Stimulated activated CD4-positive, alpha-beta T cell treated with anti-CD3 and anti-CD28 coated beads, TNF-alpha, amount 100 ng/mL, for 4 hours (primary cell): ENCODE measurements at places on chromosomes 6 and 20.

DNA sequence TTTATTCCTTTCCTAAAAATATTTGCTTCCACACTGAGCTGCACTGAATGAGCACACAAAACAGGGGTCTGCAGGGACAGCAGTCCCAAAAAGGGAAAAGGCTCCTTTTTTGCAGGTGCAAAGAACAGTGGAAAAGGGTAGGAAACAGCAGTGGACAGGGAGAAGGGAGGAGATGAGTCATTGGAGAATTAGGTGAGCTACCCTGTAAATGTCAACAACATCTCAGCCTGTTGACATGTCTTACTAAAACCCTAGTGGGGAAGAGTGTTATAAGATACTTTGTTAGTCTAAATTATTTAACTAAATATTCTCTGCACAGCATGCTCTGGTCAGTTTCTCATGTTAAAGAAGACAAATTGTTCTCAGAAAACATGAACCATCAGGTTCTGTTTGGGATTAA, 151.5 kb upstream of the FBXL4 start:
- no peak for DNase-seq

DNA sequence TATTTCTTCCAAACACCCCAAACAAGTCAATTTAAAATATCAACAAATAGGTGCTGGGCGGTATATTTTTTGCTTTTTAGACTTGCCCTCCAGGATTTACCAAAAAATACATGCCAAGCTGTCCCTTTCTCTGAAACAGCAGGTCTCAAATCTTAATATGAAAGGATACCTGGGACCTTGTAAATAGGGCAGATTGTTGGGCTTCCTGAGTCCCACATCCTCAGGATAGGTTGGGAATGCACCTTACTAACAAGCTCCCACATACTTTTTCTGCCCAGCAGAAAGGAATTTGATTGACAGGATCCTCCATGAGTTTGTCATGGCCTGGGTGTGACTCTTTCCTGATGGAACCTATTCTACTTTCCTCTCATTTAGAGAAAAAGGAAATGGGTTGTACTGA, 4.9 kb upstream of the SLC24A3 start:
- no peak for DNase-seq

GRCh38 chr20:23116311-23117089, 30.4 kb upstream of the CD93 start:
- no peak for DNase-seq

- DNase-seq, result no peak
These were observed 11.9 kb upstream of the TMEM170B start for GRCh38 chr6:11525468-11526155.

DNA sequence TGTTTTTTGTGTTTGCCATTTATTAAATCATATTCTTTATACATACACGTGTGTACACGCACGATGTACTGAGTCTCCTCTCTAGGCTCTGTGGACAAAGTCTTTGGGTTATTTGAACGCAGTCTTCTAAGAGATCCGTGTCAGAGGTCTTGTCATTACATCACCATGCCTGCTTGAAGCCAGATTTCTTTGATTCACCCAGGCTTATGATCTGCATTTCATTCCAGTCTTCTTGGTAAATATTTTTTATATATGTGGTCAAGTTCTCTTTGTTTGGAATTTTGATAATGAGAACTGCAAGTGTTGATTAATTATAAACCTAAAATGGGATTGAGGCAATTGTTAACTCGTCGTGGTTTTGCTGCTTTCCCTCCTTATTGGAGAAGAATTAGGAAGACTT, 34.6 kb downstream of the KCNS1 start:
- DNase-seq, result no peak

GRCh38 chr6:169959136-169960002, 207.9 kb downstream of the ERMARD start:
- DNase-seq, result no peak

- DNase-seq, result no peak
These were observed 66.6 kb upstream of the CCN6 start for GRCh38 chr6:111987295-111987694.

DNA sequence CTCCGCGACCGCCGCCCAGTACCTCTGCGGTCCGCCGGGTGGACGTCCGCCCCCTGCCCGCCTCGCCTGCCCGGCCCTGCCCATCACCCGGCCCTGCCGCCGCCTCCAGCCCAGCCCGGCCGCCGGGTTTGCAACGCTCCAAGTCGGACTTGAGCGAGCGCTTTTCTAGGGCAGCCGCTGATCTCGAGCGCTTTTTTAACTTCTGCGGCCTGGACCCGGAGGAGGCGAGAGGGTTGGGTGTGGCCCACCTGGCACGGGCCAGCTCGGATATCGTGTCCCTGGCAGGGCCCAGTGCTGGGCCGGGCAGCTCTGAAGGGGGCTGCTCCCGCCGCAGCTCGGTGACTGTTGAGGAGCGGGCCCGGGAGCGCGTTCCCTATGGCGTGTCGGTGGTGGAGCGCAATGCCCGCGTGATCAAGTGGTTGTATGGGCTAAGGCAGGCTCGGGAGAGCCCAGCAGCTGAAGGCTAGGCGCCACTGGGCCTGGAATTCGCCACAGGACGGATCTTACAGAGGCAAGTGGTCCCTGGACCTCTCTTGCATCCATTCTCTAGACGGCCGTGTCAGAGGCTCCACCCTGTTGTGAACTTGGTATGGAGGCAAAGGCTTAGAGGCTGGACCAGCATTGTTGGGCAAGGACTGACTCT, 11.8 kb downstream of the FAM110A start:
- DNase-seq, result no peak

- no peak for DNase-seq
These were observed 18.1 kb upstream of the SIRPA start for GRCh38 chr20:1876975-1877608.

- DNase-seq, result no peak
These were observed 114.3 kb upstream of the ZFP64 start for GRCh38 chr20:52305858-52306257.

GRCh38 chr6:87671555-87672029, 30.4 kb downstream of the AKIRIN2 start:
- DNase-seq, result no peak

DNA sequence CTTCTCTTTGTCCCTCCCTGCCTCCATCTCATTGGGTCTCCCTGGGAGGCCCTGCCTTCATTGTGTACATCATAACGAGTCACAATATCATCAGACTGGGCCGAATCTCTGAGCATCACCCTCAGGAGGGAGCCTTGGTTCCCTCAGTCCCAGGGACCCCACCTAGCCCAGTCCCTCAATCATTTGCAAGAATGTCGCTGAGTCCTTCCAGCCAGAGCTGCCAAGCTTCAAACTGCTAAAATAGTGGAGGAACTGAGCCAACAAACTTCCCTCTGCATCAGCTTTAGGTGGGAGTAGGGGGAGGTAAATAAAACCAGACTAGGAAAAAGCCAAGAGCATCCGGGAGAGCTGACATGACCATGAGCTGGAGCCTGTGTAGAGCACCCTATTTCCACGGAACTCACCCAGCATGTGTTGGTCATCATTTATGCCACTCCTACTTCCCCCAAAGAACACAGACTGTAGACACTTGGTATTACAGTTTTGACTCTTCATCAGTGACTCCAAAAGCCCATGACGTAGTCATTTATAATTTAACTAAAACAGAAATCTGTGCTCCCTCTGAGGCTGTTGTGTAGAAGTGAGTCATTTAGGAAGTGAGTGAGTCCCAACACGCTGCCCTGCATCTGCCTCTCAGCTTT, 28.8 kb upstream of the IL17A start:
- no peak for DNase-seq

- no peak for DNase-seq
These were observed 11.5 kb downstream of the ATP9A start for GRCh38 chr20:51756653-51757052.

DNA sequence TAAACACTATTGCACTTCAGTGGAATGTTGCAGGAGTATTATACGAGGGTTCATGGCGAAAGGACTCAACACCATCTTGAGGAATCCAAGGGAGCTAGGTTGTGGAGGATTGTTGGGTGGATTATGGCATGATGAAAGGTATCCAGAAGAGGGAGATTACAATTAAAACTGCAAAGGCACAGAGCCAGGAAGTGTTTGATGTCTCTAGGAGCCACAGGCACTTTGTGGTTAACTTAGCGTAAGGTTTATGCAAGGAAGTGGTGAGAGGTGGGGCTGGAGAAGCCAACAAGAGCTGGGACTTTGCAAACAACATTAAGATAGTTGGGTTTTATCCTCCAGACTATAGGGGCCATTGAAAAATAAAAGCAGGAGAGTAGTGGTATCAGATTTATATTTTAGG, 86.6 kb upstream of the TPD52L1 start:
- no peak for DNase-seq

DNA sequence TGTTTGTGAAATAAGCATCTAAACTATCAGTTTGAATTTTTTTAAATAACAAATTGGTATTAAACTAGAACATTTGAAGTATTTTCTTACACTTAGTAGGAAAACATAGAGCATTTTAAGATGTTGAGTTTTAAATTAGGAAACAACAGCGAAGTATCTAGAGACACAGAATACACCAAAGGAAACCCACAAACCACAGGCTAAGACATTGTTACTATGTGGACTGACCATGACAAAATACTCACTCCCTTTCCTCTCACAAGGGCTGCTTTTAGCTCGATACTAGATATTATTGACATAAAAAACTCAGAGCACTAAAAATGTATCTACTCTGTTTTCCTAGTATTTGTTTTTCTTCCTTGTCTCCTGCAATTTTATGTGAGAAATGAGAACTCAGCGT, 266.0 kb upstream of the CITED2 start:
- no peak for DNase-seq

DNA sequence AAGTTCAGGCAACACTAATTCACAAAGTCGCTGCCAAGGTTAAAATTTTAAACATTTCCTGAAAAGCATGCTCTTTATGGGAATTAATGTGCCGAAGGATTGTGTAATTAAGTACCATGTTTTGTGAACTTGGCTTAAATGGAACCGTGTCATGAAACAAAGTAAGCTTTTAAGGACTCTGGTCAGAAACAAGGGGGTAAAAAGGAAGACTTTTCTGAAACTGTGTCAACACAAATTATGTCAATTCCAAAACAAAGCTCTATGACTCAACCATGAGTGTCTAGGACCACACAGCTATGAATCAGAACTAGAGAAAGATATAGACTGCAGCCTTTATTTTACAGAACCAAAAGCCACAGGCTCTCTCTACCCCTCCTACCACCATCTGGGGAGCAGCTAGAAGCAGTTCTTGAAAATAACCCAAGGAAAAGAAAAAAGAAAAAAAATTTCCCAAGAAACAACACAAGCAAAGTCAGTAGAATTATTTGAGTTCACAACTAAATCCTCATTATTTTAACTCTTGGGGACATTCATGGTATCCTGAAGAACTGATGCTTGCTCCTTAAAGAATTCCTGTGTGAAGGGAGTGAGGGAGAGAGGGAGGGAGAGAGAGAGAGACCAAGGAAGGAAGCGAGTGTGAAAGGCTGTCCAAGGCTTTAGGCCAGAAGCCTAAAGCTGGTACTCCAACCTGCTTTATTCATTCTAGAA, 81.9 kb downstream of the ZMYND8 start:
- no peak for DNase-seq

DNA sequence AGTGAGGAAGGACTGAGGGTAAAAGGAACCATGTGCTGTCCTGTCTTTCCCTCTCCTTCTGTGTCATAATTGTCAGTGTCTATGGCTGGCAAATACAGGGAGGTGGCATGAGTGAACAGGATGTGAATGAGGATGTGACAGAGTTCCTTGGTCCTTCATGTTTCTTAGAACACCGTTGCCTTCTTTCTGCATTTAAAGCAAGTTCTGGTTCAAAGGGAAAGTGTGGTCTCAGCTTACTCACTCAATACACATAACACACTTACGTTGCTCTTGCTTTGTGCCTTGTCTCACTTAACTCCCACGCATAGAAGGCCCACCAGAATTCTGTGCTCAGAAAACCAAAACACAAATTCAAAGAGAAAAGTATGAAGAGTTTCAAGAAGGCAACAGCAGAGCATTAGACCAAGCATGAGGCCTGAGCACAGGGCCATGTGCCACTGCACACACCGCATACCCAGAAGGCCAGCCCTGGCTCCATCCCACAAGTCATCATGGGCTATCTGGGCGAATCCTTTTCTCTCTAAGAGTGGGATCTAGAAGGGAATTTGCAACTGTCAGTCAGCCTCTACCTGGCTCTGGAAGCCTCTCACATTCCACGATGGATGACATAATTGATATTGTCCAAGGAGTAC, 38.9 kb upstream of the SAYSD1 start:
- no peak for DNase-seq

GRCh38 chr6:28537509-28538140, 11.9 kb downstream of the GPX5 start:
- no peak for DNase-seq
